ENCODE measurements at places on chromosomes 11 and 22.
A peak's percentile ranks its signal among the peaks of the same experiment; 100 is the strongest.

- no peak for DNase-seq
These were observed 73.0 kb downstream of the C2CD3 start for GRCh38 chr11:74097686-74098237.

DNA sequence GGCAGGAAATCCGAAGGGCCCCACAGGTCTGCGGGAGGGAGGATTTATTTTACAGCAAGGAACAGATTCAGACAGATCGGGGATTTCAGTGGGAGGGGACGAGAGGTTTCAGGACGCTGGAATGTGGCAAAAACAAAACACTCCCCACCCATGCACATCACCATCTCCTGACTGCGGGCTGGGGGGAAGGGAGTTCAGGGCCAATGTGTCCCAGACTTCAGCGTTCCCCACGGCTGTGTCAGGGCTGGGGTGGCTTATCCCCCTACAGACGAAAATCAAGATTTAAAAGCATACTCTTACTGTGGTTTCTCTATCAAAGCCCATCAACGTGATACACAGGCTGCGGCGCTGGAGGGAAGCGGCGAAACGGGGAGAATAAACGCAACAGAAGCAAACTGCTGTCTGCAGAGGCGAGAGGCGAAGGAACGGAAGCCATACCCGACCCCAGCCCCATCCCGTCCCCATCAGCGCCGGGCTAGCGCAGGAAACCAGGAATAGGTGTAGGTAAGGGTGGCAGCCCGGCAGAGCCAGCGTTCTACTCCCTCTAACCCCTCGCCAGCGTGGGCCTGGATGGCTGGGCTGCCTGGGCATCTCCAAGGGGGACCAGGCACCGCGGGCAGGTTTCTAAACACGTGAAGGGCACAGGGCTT lies 2.7 kb downstream of the TENM4 start:
- peak; percentile 35 for DNase-seq

- DNase-seq = no peak
These were observed 84.3 kb downstream of the IGLL1 start for GRCh38 chr22:23495614-23496444.

DNA sequence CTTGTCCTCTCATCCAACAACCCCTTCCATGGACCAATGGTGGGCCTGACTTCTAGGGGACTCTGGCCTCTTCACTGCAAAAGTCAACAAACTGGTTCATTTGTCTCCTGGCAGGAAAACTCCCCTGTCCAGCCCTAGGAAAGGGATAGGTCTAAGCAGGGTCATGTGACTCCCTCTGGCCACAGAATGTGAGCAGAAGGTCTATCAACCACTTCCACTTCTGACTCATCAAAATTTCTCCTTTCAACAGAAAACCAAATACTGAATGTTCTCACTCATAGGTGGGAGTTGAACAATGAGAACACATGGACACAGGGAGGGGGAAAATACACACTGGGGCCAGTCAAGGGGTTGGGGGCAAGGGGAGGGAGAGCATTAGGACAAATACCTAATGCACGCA lies 1.3 kb upstream of the ISX start:
- DNase-seq = peak; percentile 63

DNA sequence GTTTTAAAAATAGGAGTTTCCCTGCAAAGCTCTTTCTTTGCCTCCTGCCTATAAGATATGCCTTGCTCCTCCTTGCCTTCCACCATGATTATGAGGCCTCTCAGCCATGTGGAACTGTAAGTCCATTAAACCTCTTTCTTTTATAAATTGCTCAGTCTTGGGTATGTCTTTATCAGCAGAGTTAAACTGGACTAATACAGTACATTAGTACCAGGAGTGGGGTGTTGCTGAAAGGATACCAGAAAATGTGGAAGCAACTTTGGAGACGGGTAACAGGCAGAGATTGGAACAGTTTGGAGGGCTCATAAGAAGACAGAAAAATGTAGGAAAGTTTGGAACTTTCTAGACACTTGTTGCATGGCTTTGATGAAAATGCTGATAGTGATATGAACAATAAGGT lies 709.9 kb downstream of the LUZP2 start:
- DNase-seq = no peak

- no peak for DNase-seq
These were observed at the start of gene C11orf16 for GRCh38 chr11:8932564-8933180. Gene C11orf16 (minus strand): TSS chr11:8932947. CDS start chr11:8932308, 639 bp downstream.

DNA sequence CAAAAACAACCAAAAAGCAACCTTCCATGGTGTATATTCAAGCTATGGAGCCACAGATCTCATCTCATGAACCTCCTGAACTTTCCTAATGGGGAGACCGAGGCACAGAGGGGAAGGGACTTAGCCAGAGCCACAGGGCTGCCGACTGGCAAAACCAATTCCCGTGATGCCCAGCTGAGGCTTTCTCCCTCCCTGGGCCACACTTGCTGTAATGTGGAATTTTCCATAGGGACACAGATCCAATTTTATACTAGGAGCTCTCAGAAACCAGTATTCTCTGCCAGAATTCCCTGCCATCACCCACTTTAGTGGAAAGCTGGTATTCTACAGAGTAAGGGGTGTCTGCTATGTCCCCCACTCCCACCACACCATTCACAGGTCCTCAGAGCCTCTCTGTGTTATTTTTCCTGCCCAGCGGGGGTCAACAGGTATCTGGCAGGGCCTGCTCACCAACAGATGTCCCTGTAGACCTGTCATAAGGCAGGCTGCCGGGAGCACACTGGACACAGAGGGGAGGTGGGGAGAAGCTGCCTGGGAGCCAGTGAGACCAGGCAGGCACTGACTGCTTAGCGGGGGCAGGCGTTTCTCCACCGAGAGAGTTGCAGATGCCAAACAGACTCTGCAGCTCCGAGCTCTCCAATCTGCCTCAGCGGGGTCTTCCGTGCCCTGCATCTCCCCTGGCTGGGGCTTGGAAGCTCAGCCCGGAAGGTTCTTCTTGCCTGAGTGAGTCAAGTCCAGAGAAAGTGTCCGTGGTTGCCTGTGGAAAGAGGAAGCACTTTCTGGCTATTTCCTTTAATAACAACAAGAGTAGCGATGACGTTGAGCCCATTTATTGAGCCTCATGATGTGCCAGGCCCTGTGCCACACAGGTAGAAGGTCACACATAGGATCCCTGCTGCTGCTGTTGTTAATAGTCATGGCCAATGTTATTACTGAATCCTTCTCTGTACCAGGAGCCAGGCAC lies 26.3 kb downstream of the RPS6KA4 start:
- no peak for DNase-seq
